Mesenteric fat pad (tissue), 1 donor: ENCODE measurements at places on chromosomes 13 and 19. TPM values are rescaled to one million over a fixed set of nuclear protein-coding genes. Genes with fewer than 3 reads are reported as not detected.

ZNF69 gene
- total RNA-seq: 6.4 TPM

KCTD15 gene
- 18.4 TPM for total RNA-seq

- no peak for DNase-seq
These were observed 73.2 kb upstream of the MLNR start for GRCh38 chr13:49146950-49147355.

GRCh38 chr19:46646402-46646801, 10.4 kb upstream of the GNG8 start:
- DNase-seq: no peak

DNA sequence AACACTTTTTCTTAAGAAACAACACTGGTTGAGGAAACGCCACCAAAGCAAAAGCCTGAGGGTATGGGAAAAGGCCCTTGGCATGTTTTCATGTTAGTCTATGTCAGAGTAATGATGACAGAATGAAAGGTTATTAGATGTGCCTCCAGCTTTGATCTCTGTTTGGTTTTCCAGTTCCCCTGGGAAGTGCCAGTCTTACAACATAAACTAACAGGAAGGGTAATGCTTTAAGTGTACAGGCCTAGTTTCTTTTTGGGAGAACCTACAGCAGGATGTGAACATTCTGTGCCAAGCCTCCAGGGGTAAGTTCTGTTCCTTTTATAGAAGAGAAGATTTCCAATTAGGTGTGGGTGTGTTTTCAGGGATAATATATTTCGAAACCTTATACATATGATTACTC, 121.7 kb downstream of the FNDC3A start:
- no peak for DNase-seq

DNA sequence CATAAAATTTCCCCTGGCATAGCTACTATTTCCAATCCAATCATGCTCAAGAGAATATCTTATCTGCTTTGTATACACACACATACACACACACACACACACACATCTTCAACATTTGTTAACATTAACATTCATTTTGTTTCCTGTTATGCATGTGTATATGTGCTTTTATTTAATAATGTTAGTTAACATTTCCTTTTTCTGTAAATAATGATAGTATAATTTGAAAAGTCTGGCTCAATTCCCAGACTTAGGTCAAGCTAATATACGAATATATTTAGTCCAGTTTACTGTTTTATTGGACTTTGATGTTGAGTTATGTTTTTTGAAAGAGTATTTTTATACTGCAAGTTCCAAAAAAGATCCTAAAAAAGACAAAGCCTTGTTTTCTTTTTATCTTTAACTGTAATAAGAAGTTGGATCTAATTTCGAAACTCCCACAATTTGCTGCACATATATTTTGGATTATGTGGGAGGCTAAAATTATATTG, 1072.4 kb downstream of the EFNB2 start:
- no peak for DNase-seq

DNA sequence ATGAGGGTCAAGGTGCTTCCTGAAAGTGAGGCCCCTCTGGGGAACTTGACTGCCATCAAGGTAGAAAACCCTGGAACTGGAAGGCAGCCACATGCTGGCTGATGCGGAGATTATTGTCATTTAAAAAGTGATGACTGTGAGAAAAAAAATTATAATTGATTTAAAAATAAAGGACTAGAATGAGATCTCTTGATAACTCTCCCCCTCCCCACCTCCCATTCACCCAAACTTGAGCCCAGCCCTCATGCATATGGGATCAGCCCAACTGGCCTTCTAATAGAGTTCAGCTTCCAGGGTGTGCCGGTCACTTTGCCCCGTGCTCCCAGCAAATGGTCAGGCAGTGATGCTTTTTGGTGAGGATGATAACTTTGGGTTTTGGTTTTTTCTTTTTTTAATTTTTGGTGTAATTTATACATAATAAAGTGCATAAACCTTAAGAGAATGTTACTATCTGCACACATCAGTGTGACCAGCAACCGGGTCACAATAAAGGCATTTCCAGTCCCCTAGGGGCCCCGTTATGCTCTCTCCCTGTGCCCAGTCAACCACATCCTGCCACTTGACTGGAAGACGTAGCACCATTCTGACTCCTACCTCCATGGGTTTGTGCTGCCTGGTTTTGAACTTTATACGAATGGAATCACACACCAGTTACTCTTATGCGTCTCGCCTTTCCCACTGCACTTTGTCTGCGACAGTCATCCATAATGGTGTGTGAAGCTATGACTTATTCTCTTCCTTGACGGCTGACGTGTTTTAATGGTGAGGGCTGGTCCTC, 187.9 kb downstream of the USP12 start:
- no peak for DNase-seq

- no peak for DNase-seq
These were observed 11.3 kb downstream of the DCAF15 start for GRCh38 chr19:13963603-13964105.
